ENCODE measurements at places on chromosomes 12 and 14.

GRCh38 chr14:74927225-74927624 is 4.2 kb upstream of the RPS6KL1 start:
- H3K36me3 ChIP-seq, result no peaks in the 10 kb centered on the region
- H3K27me3 ChIP-seq, result no peaks in the 10 kb centered on the region
- H3K27ac ChIP-seq, result no peak overlapping the region
- H3K4me1 ChIP-seq, result no peaks in the 10 kb centered on the region
- DNase-seq, result no peak

DNA sequence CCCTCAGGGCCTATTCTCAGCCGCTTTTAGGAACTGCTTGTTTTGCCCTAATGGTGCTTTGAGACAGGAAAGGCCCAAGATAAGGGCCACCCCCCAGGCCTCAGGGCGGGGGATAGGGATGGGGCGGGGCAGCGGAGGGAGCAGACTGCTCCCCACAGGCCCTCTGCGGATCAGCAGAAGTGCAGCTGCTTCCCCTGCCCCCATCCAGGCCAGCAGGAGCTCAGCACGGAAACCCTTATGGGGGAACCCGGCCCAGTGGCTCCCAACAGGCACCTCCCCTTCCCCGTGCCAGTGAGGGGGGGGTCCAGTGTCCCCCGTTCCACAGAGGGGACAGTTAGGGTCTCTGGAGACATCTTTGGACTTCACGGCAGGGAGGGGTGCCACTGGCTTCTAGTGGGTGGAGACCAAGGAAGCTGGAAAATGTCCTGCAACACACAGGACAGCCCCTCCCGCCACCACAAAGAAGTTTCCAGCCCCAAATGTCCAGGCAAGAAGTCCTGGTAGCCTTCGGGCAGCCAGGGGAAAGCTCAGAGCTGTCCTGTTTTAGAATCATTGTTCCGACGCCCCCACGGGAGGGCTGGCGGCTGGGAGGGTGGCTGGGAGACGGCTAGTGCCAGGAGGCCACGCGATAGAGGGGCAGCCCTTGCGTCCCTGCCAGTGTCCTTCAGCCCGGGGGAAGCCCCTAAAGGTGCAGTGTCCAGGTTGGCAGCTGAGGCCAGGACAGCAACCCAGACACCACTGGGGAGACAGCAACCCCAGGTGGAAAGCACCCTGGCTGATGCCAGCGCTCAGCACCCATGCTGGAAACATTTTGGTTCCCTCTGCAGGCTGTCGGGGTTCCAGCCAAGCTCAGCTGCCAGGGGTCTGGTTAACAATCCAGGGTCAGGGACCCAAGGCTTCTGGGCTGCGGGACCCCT is 10.4 kb upstream of the GPR132 start:
- H3K36me3 ChIP-seq, result no peaks in the 10 kb centered on the region
- DNase-seq, result no peak
- no peaks in the 10 kb centered on the region for H3K4me1 ChIP-seq
- no peak overlapping the region for H3K27ac ChIP-seq
- no peak overlapping the region for H3K4me3 ChIP-seq
- H3K27me3 ChIP-seq, result no peaks in the 10 kb centered on the region

DNA sequence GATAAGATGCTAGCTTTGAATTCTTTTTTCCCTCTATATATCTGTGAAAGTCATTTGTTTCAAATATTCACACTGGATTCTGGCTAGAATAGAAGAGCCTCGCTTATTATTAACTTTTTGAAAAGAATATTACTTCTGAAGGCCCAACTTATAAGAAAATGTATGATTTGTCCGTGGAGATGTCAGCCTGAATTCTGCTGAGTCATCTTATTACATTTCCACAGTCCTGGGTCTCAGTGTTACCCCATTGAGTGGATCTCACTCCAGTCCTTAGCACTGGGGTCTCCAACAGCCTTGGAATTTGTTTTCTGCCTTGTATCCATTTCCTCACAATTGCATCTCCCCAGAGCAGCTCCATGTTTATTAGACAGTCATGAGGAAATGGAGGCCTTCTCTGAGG is 907.9 kb downstream of the VRK1 start:
- no peaks in the 10 kb centered on the region for H3K4me1 ChIP-seq
- no peaks in the 10 kb centered on the region for H3K36me3 ChIP-seq
- H3K27ac ChIP-seq, result no peak overlapping the region
- no peaks in the 10 kb centered on the region for H3K27me3 ChIP-seq

- peaks cover 18% of the 10 kb centered on the region for H3K36me3 ChIP-seq
- no peak overlapping the region for H3K4me3 ChIP-seq
- H3K27me3 ChIP-seq, result no peaks in the 10 kb centered on the region
- no peaks in the 10 kb centered on the region for H3K4me1 ChIP-seq
- no peak for DNase-seq
- H3K27ac ChIP-seq, result no peak overlapping the region
These were observed 31.8 kb upstream of the RAD51AP1 start for GRCh38 chr12:4506870-4507269.

DNA sequence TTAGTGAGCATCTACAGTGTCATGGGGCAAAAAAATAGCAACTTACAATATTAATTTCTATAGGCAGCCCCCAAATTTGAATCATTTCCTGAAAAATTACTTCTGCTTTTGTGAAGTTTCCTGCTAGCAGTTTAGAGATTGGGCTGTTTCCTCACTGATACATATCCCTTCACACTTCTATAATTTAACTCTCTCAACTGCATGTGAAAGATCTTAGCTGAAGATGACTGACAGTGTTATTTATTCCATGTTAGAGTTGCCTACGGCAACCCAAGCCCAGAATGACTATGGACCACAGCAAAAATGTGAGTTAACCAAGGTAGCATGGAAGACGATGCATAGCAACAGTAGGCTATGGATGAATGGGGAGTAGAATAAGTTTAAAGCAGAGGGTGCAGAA is at the start of gene KLRG1:
KLRG1 (plus strand) TSS at position 134 of the 400 bp plus-strand sequence; CDS start at position 224, 90 bp downstream.
- H3K27ac ChIP-seq, result no peak within 1 kb of the TSS
- no peak for DNase-seq
- H3K36me3 ChIP-seq, result no peaks in the 10 kb centered on the region
- H3K4me1 ChIP-seq, result peaks cover 17% of the 10 kb centered on the region

GRCh38 chr12:108730365-108731104 is 783 bp downstream of the CORO1C start:
- no peaks in the 10 kb centered on the region for H3K4me1 ChIP-seq
- DNase-seq, result peak; percentile 83
- no peaks in the 10 kb centered on the region for H3K27me3 ChIP-seq
- H3K36me3 ChIP-seq, result no peaks in the 10 kb centered on the region

DNA sequence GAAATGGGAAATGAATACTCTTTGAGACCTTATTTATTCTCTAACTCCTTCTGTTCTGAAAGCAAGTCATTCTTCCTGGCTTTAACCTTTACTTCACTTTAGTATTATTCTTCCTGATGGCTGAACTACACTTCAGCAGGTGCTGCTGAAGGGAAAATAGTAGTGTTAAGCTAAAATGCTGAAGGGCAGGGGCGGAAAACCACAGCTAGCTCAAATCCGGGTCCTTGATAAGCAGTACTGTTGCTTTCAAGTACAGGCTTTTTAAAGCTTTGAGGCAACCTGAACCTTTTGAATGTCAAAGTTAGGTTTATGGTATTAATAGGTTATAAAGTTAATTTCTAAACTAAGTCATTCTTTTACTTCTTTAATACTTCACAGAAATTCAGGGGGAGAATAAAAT is 10.7 kb downstream of the CCDC196 start:
- H3K27ac ChIP-seq, result no peak overlapping the region
- H3K36me3 ChIP-seq, result no peaks in the 10 kb centered on the region
- H3K4me1 ChIP-seq, result no peaks in the 10 kb centered on the region
- no peak for DNase-seq
- no peak overlapping the region for H3K4me3 ChIP-seq

- no peaks in the 10 kb centered on the region for H3K27me3 ChIP-seq
- H3K4me3 ChIP-seq, result no peak overlapping the region
- H3K36me3 ChIP-seq, result no peaks in the 10 kb centered on the region
- H3K4me1 ChIP-seq, result no peaks in the 10 kb centered on the region
- no peak for DNase-seq
These were observed 67.2 kb downstream of the TTC9 start for GRCh38 chr14:70708717-70709570.

DNA sequence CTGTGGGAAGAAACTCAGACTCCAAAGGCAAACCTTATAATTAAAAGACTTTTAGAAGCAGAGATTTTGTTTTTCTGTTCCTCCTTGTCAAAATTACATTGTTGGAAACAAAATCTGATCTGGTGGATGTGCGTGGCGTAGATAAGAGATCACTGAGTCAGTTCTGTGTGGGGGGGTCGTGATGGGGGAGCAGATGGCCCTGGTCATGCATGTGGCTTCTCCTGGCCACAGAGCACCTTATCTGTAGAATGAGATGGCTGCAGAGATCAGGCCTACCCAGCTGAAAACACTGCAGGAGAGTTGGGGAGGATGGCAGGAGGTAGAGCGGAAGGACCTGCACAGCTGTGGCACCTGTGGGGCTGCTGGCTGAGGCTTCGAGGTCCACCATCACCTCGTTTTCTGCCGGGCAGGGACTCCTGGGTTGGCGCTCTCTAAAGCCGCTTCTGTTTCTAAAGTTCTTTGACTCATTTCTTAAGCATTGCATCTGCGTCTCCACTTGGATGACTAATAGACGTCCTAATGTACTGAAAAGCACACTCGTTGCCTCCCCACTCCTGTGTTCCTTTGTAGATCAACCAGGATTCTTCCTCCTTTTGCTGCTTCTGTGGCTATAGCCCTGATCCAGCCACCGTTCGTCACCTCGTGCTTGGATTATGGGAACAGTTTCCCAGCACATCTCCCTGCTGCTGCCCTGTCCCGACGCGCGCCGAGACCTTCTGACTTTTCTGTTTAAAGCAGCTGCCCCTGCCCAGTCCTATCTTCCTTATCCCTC is 93.4 kb downstream of the TSPAN9 start:
- H3K27me3 ChIP-seq, result no peaks in the 10 kb centered on the region
- no peak overlapping the region for H3K27ac ChIP-seq
- H3K4me1 ChIP-seq, result peaks cover 36% of the 10 kb centered on the region
- no peak overlapping the region for H3K4me3 ChIP-seq

DNA sequence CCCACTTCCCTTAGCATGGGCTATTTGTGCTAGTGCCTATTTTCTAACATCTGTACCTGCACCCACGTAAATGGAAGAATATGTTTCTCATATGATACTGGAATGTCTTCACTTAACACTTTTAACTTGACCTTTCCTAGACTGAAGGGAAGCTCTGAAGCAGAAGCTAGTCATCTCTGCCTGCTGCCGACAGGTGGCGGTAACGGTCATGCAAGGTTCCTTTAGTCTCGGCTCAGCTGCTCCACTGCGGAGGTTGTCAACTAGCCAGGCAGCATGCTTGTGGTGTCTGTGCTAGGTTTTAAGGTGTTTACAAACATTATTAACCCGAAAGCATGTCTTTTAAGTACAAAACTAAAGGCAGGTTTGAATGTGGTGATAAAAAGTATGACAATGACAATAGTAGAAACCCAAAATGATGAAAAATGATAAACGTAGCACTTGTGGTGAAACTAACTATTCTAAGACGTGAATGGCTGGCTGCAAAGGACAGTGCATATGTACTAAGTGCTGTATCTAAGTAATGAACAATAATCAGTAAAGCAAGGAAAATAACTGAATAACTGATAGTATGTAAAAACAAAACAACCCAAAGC is 117.2 kb downstream of the GRIN2B start:
- no peaks in the 10 kb centered on the region for H3K4me1 ChIP-seq
- DNase-seq, result peak; percentile 66
- H3K36me3 ChIP-seq, result no peaks in the 10 kb centered on the region

DNA sequence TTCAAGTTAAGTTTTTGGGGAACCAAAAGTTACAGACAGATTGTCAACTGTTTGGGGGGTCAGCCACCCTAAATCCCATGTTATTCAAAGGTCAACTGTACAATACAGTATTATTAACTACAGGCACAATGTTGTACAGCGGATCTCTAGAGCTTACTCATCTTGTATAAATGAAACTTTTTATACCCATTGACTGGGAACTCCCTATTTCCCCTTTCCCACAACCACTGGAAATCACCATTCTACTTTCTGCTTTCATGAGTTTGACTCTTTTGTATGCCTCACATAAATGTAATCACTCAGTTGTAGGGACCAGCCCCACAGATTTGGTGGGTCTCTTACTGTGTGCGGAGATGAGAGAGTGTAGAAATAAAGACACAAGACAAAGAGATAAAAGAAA is 57.8 kb downstream of the SLCO1B3 start:
- H3K27ac ChIP-seq, result no peak overlapping the region
- H3K4me1 ChIP-seq, result no peaks in the 10 kb centered on the region
- no peak overlapping the region for H3K4me3 ChIP-seq
- no peaks in the 10 kb centered on the region for H3K27me3 ChIP-seq
- DNase-seq, result no peak

- H3K4me3 ChIP-seq, result no peak overlapping the region
- no peaks in the 10 kb centered on the region for H3K4me1 ChIP-seq
- peaks cover 17% of the 10 kb centered on the region for H3K36me3 ChIP-seq
- H3K27ac ChIP-seq, result no peak overlapping the region
- DNase-seq, result no peak
These were observed 60.6 kb downstream of the BEGAIN start for GRCh38 chr14:100526632-100527031.

DNA sequence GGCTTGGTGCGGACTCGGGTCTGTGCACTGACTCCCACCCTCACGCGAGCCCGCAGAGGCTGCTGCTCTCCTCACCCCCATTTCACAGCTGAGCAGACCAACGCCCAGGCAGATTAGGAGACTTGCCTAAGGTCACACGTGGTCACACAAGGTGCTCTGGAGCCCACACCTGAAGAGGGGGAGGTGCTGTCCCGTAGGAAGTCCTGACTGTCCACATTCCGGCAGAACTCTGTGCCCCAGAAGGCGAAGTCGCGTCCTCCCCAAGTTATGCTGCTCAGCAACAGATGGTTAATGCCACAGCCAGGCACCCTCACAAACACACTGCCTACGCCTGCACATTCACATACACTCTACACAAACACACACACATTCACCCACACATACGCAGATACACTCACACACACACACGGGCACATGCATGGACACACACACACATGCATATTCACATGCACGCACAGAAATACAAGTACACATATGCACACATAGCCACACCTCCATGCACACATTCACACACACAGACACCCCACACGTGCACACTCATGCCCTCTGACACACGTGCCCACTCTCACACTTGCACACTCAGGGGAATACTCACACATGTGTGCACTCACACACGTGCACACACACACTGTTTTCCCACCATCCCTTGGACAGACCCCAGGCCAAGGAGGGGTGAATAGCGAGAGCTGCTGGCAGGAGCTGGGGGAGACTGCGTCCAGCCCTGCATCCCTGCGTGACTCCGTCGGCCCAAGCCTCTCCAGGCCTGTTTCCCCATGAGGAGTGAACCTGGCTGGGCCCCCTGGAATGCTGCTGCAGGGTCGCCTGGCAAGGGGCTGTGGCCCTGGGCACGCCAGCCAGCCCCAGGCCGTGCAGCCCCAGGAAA is 4.1 kb downstream of the C14orf180 start:
- peaks cover 11% of the 10 kb centered on the region for H3K36me3 ChIP-seq
- H3K4me1 ChIP-seq, result peaks cover 82% of the 10 kb centered on the region
- peak overlapping the region; percentile 89 for H3K27ac ChIP-seq
- H3K27me3 ChIP-seq, result no peaks in the 10 kb centered on the region

GRCh38 chr14:89750281-89750755 is 204.2 kb downstream of the EFCAB11 start:
- H3K4me1 ChIP-seq, result no peaks in the 10 kb centered on the region
- no peak overlapping the region for H3K4me3 ChIP-seq
- peak overlapping the region; percentile 43 for H3K27ac ChIP-seq
- H3K27me3 ChIP-seq, result no peaks in the 10 kb centered on the region
- no peak for DNase-seq
